ENCODE measurements at places on chromosomes 5 and 9.

GRCh38 chr5:7394889-7395431 is 978 bp upstream of the ADCY2 start:
- DNase-seq, result no peak

DNA sequence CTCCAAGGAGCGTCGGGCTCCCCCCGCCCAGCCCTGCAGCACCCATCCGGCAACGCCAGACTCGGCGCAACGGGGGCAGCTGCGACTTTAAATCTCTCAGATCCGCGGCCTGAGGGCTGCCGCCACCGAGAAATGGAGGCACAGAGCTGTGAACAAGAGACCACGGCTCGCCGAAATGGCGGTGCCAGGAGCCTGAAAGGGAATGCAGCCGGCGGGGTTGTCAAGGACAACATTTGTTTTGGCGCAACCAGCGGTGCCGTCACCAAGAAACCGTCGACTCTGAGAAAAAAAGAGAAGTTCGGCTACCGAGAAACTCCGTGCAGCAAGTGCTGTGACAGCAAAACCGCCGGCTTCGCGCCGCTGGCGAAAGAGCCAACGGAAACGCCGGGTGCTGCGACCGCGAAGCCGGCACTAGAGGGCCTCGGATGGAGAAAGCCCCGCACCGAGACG is 2.1 kb upstream of the ANXA2R start:
- peak; percentile 73 for DNase-seq

DNA sequence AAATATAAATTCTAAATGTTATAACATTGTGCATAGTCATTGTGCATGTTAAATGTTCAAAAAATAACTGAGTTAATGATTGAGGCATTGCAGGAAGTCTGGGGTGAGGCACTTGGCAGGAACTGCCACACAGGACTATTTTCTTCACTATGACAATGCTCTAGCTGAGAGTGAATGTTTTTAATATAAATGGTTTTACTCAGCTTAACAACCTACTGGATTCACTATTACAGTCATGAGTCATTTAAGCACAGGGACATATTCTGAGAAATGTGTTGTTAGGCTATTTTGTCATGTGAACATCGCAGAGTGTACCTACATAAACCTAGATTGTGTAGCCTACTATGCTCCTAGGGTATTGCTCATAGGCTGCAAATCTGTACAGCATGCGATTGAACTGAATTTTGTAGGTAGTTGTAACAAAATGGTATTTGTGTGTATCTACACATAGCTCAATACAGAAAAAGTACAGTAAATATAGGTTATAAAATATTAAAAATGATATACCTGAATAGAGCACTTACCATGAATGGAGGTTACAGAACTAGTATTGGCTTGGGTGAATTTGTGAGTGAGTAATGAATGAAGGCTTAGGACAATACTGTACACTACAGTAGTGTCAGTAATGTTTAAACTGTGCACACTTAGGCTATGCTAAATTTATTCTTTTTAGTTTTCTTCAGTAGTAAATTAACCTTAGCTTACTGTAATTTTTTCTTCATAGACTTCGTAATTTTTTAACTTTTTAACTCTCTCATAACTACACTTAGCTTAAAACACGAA is 346.1 kb upstream of the PTGER4 start:
- DNase-seq, result no peak

DNA sequence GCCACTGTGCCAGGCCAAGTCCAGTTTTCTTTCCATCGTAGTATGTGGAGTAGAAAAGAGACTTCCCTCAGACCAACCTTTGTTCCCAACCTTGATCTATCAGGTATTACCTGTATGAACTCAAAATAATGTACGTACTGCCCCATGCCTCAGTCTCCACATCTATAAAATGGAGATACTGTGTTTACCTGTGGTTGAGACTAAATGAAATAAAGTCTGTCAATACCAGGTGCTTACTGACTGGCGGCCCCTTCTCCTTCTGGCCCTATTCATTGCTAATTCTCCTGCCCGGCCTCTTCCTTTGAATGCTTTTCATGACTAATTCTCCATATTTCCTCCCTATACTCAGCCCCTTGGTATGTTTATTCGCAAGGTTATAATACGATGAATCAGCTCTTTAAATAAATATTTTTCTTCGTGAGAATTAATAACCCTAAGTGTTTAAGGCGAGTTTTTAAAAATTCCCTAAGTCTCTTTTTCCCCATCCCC is 89.6 kb upstream of the BASP1 start:
- DNase-seq, result no peak

DNA sequence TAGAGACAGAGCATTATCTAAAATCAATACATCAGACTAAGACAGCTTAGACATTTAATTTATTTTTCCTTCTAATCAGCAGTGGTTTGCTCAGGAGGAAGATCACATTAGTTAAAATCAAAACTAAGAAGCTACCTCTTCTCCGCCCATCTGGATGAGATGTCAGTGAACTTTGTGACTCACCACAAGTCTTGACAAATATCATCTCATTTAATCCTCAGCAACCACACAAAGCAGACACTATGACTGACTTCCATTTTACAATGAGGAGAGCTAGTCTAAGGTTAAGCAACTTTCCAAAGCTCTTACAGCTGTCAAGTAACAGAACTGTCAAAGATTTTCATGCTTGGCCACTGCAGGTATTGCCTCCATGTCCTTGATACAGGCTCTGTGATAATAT is 289.5 kb downstream of the DEPDC1B start:
- DNase-seq, result no peak

DNA sequence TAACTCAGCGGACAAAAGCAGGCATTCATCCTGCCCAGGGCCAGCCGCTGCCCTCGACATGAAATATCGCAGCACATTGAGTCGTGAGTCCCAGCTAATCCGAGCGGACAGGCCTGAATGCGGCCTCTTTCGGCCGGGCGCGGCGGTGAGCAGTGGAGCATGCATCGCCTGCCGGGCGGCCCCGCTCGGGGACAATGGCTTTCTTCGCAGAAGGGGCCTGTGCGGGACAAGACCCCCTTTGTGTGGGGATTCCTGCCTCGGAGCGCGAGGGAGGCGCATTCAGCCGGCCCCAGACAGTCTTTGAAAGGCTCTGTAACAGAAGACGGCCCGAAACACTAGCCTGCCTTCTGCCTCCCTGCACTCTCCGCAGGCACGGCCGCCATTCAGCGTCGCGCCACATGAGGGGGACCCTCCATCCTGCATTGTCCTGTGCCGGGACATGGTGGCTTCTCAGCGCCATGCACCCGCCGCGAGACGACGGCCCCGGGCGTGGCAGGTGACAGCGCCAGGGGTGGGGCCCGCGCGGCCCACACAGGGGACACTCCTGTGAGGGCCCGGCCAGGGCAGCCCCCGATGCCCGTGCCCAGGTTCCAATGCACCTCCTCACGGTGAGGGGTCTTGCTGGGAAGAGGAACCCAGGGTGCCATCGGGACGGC is 52.0 kb downstream of the EXD3 start:
- DNase-seq, result no peak

GRCh38 chr9:95148208-95148520 is 169.3 kb downstream of the FANCC start:
- DNase-seq, result no peak

GRCh38 chr9:88776717-88777497 is 214.4 kb upstream of the S1PR3 start:
- no peak for DNase-seq

- DNase-seq, result no peak
Observed at GRCh38 chr5:73652391-73652790, 26.4 kb downstream of the ARHGEF28 start.

DNA sequence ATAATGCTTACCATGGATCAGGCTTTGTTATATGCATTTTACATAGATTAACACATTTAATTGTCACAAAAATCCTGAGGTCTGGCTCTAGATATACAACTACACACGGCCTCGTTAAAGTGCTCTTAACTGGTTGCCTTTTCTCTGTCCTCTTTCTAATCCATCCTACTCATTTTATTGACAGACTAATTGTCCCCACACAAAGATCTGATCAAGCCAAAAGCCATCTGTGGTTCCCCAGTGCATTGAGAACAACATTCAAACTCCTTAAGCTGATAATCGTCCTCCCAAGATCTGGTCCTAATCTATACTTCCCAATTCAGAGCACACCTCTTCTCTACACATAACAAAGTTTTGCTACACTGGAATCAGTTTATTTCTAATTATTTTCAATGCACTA is 23.9 kb upstream of the PPP2R2B start:
- no peak for DNase-seq

DNA sequence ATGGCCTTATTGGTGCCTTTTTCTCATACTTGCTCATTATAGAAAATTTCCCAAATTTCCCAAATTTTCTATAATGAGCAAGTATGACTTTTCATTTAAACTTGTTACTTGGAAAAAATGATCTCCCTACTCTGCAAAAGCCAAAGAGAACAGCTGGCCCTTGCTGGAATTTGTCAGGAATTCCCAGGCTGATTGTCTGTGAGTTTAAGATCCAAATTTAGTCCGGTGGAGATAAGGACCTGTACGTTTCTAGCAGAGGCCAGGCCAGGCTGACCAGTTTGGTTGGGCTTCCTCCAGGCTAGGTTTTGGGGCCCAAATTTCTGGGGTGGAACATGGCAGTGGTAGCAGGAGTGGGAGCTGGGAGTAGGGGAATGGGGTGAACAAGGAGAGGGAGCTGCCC is 51.9 kb downstream of the NEURL1B start:
- no peak for DNase-seq

DNA sequence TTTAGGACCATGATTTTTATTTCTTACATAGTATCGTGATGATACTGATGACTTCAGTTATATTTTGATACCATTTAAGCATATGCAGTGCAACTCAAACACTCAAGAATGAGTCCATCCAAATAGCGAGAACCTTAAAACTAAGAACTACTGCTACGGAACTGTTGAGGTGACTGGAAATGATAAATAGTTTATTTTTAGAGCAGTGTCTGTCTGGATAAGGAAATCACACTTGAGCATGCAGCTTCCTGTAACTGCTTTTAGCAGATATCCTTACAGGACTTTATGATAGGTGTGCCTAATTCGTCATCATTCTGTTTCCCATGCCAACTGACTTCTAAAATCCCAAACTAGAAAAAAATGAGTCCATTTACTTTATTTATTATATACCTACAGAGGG is 85.5 kb downstream of the ADGRV1 start:
- DNase-seq, result no peak

DNA sequence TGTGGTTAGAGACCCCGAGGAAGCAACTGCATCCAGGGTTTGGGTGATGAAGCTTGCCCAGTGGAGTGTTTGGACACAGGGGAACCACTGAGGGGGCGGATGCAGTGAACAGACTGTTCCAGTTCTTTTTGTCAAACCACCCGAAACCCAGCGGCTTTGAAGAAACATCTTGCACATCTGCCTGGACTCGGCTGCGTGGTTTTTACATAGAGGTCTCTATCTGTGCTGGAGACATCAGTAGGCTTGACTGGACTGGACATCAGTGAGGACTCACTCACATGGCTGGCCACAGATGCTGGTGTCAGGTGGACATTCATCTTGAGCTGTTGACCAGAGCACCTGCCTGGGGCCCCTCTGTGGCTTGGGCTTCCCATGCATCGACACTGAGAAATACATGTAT is 15.3 kb upstream of the SPATA31E1 start:
- no peak for DNase-seq

DNA sequence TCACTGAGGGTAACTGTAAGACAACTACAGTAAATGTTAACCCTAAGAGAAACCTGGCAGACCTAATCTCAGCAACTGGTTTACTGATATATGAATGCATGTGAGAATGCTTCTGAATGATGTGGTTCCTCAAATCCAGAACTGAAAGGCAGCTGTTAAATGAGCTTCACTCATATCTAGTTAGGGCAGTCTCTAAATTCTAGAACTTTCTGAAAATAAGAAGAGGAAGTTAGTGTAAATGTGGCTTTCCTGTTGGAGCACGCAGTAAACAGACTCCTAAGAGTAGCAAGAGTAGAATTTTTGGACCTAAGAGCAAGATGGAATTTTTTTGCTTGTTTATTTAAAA is 117.9 kb upstream of the KCNN2 start:
- DNase-seq, result no peak

GRCh38 chr5:61678966-61679365 is 346.9 kb downstream of the ZSWIM6 start:
- no peak for DNase-seq

GRCh38 chr5:91245871-91246270 is 137.2 kb downstream of the ARRDC3 start:
- DNase-seq, result no peak

GRCh38 chr5:109690975-109691574 is 1.3 kb downstream of the MAN2A1 start:
- peak; percentile 34 for DNase-seq

DNA sequence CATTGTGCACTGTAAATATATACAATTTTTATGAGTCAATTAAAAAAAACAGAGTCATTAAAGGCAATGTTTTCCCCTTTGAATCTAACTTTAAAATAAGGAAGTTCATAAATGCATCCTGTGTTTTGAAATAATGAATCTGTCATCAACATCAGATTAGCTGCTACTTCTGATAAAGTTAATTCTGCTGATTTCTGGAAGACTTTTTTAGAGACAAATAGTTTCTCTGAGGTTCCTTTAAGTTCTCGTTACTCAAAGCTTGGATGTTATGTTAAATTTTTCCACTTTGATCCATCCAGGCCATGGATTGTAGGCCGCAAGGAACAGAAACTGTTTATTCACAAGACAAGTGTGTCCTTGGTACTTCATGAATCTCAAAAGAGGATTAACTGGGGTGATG is 115.5 kb downstream of the CARTPT start:
- DNase-seq, result no peak

DNA sequence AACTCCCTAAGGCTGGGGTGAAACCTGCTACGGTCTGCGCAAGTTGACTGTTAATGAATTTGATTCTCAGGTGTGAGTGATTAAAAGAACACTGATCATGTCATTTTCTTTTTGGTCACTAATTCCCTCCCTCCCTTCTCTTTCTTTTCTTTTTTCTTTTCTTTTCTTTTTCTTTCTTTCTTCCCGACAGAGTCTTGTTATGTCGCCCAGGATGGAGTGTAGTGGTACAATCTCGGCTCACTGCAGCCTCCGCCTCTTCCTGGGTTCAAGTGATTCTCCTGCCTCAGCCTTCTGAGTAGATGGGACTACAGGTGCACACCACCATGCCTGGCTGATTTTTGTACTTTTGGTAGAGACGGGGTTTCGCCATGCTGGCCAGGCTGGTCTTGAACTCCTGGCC is 2.6 kb downstream of the ANXA1 start:
- no peak for DNase-seq

- no peak for DNase-seq
Observed at GRCh38 chr9:78030296-78030552, 1.4 kb downstream of the GNAQ start.

GRCh38 chr5:15483351-15484097 is 16.5 kb upstream of the FBXL7 start:
- DNase-seq, result no peak

GRCh38 chr9:86308687-86309086 is 26.3 kb upstream of the ISCA1 start:
- no peak for DNase-seq

- no peak for DNase-seq
Observed at GRCh38 chr5:77266291-77266690, 55.8 kb downstream of the PDE8B start.

DNA sequence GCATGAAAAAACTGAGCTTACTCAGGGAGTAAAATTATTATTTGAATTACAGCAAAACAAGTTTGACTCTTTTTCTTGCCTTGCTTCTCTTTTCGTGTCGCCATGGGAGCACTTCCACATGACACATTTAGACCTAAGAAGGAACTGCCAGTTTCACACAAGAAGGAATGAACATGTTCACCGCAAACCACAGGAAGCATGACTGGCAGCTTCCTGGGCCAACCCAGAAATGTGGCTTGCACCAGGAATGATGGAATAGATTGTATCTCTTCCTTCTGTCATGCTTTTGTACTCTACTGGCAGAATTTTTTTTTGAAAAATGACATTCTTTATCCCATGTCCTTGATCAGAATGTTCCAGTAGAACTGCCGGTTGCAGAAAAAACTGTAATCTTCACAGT is 32.9 kb upstream of the MAN2A1 start:
- no peak for DNase-seq

Measured in GM12864 (cell line).